Smooth muscle cell of the umbilical artery (primary cell): ENCODE measurements at places on chromosomes 12 and 14. TPM values are rescaled to one million over a fixed set of nuclear protein-coding genes. Genes with fewer than 3 reads are reported as not detected.

Gene RNASE2
- total RNA-seq: not detected in 2 replicates

Gene TRHDE
- 49.7 and 78.4 TPM in 2 replicates for total RNA-seq

Gene REP15
- total RNA-seq: 2.1 and 5.0 TPM in 2 replicates

Gene DCN
- 96.5 and 675 TPM in 2 replicates for total RNA-seq

Gene ARHGAP9
- total RNA-seq: 0.14 TPM in 1 of 2 replicates, not detected in the other

Gene SLC39A5
- total RNA-seq: not detected in 2 replicates

Gene SPX
- total RNA-seq: 0.89 and 1.9 TPM in 2 replicates

Gene SLC41A2
- total RNA-seq: 29.7 and 40.3 TPM in 2 replicates

Gene NXPH4
- total RNA-seq: 12.5 and 13.9 TPM in 2 replicates

Gene SIX6
- not detected in 2 replicates for total RNA-seq

Gene SERPINA9
- total RNA-seq: not detected in 2 replicates

Gene GOLGA5
- 65.3 and 72.7 TPM in 2 replicates for total RNA-seq

Gene LRRC23
- total RNA-seq: 8.8 and 14.6 TPM in 2 replicates

Gene SOX5
- 6.2 TPM in 2 replicates for total RNA-seq

Gene LBHD2
- not detected in 2 replicates for total RNA-seq

Gene AQP5
- not detected in 2 replicates for total RNA-seq

Gene EXOC3L4
- total RNA-seq: 0.59 TPM in 1 of 2 replicates, not detected in the other

Gene KRT75
- total RNA-seq: not detected in 2 replicates

Gene RNF41
- total RNA-seq: 127 and 135 TPM in 2 replicates

Gene LRRC10
- not detected in 2 replicates for total RNA-seq

Gene TIMM9
- 11.9 and 16.6 TPM in 2 replicates for total RNA-seq

Gene SLC7A7
- total RNA-seq: 5.1 and 10.1 TPM in 2 replicates

Gene IL31
- not detected in 2 replicates for total RNA-seq

Gene HOXC13
- total RNA-seq: not detected in 2 replicates

Gene NCAPD2
- total RNA-seq: 34.4 and 64.1 TPM in 2 replicates

Gene TMPRSS12
- total RNA-seq: not detected in 2 replicates

Gene KLRD1
- 0.14 and 0.30 TPM in 2 replicates for total RNA-seq

Gene FGF6
- total RNA-seq: not detected in 2 replicates

Gene TSPAN19
- 0.09 TPM in 1 of 2 replicates, not detected in the other for total RNA-seq

Gene REM2
- total RNA-seq: 0.14 TPM in 1 of 2 replicates, not detected in the other

Gene CAPRIN2
- total RNA-seq: 29.1 and 48.7 TPM in 2 replicates

Gene PAWR
- 49.0 and 68.1 TPM in 2 replicates for total RNA-seq

Gene PRICKLE1
- total RNA-seq: 6.2 and 13.7 TPM in 2 replicates

Gene TAS2R8
- total RNA-seq: not detected in 2 replicates

Gene TAS2R31
- 6.8 and 10.9 TPM in 2 replicates for total RNA-seq

Gene CAPZA3
- total RNA-seq: not detected in 2 replicates

Gene GLIPR1L2
- total RNA-seq: 0.30 and 0.42 TPM in 2 replicates

Gene COCH
- 0.32 TPM in 1 of 2 replicates, not detected in the other for total RNA-seq

Gene NOS1
- not detected in 2 replicates for total RNA-seq

Gene OASL
- 0.18 and 0.30 TPM in 2 replicates for total RNA-seq

Gene RAD9B
- total RNA-seq: under 0.01 and 0.78 TPM in 2 replicates

Gene CDKN3
- 4.8 and 20.7 TPM in 2 replicates for total RNA-seq

Gene ANO2
- total RNA-seq: under 0.01 and 0.23 TPM in 2 replicates
